Osteocyte (in vitro differentiated cells): ENCODE measurements at places on chromosomes 7 and 10. TPM values are rescaled to one million over a fixed set of nuclear protein-coding genes. Genes with fewer than 3 reads are reported as not detected.

Gene ARMH3
- 27.8 and 28.8 TPM in 2 replicates for total RNA-seq

GRCh38 chr10:58854811-58855210 lies 321.6 kb upstream of the PHYHIPL start:
- H3K36me3 ChIP-seq: peaks cover 2% of the 10 kb centered on the region
- no peak for DNase-seq
- H3K27ac ChIP-seq: peak overlapping the region; percentile 97
- H3K4me1 ChIP-seq: peaks cover 48% of the 10 kb centered on the region
- no peak overlapping the region for H3K4me3 ChIP-seq

DNA sequence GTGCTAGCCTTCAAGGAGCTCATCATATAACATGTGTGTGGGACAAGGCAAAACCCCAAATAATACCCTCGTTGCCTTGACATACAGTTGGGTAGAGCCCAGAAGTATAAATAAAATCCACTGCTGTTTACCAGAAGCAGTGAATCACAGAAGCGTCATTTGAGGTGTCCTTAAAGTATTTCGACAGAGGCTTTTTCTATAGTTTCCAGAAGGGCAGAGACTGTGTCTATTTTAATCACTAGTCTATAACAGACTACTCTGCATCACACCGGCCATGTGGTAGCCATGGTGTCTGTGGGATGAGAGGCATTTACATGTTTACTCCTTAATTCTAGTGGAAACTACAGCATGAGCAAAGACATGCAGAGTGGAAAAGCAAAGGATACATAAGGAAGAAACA lies 131.3 kb downstream of the CTTNBP2 start:
- H3K27me3 ChIP-seq: no peaks in the 10 kb centered on the region
- peaks cover 10% of the 10 kb centered on the region for H3K4me1 ChIP-seq
- DNase-seq: no peak
- H3K36me3 ChIP-seq: no peaks in the 10 kb centered on the region
- no peak overlapping the region for H3K27ac ChIP-seq

DNA sequence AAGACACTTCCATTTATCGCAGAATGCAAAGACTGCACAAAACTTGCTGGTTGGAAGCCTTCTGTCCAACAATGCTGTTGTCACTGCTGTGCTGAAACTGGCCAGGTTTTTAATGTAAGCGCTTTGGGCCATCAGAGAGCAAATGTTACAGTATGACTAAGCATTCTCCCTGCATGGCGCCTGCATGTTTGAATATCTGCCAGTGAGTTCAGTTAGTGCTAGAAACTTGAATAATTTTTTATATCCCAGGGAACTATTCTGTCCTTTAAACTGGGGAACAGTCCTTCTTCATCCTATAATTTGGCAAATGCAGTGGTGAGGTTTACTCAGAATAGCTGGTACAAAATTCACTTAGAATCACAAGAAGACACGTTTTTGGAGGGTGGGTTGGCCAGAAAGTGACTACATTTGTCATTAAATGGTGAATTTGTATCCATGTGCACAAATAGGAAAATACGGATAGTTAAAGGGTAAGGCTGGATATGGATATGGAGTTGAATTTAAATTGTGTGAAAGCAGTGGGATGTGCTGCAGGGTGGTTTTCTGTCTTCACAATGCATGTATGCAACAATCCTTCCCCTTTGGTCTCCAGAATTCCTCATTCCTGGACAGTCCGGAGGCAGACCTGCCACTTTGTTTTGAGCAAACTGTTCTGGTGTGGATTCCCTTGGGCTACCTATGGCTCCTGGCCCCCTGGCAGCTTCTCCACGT lies 1.7 kb downstream of the ABCC2 start:
- H3K4me1 ChIP-seq: peaks cover 64% of the 10 kb centered on the region
- H3K27ac ChIP-seq: peak overlapping the region; percentile 89
- no peak overlapping the region for H3K4me3 ChIP-seq
- H3K27me3 ChIP-seq: no peaks in the 10 kb centered on the region

Gene FAM25C
- total RNA-seq: not detected in 2 replicates

DNA sequence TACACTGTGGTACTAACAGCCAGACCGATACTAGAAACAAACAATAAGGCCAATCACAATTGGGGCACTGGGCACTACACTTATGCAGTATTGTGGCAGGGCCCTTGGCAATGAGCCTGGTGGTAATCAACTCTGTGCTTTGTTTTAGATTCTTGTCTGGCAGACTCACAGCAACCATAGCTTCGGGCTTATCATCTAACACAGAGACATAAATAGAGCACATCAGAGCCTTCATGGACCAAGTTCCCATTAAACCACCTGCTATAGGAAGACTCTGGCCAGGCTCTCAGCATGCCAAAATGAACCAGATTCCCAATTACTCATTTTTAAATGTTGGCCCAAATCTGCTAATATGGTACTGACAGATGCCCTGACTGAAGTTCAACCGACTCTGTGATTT lies 218.6 kb downstream of the DGKI start:
- H3K27ac ChIP-seq: no peak overlapping the region
- no peaks in the 10 kb centered on the region for H3K27me3 ChIP-seq
- H3K36me3 ChIP-seq: no peaks in the 10 kb centered on the region
- peaks cover 4% of the 10 kb centered on the region for H3K4me1 ChIP-seq
- no peak overlapping the region for H3K4me3 ChIP-seq

DNA sequence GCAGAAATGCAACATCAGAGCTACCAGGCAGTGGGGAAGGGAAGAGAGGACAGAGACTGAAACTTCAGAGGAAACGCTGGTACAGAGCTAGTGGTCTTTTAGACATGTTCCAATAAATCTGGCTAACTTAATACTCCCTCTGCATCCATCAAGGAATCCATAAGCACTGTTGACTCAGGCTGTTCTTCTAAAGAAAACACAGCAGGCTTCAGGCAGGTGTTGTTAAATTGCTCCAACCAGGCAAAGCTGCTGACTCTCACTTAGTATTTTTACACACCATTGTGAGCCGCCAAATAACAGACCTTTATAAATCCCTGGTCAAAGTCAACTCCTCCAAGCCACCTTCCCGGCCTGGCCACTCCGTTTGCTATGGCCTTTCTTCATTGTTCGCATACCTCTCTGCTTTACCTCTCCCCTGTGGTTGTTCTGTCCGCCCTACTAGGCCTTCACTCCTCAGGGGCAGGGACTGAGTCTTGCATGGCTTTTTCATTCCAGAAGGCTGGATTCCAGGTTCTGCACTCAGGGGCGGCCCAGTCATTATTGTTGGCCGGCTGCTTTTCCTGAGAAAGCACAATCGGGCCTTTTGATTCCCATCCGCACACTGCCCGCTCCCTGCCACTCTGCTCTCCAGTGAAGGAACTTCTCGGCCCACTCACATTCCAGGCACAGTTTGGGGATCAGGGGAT lies 18.4 kb downstream of the CREB3L2 start:
- no peak for DNase-seq
- H3K4me3 ChIP-seq: no peak overlapping the region
- peaks cover 16% of the 10 kb centered on the region for H3K36me3 ChIP-seq
- no peaks in the 10 kb centered on the region for H3K27me3 ChIP-seq
- H3K27ac ChIP-seq: peak overlapping the region; percentile 67

Gene CPA5
- total RNA-seq: 0.51 TPM in 1 of 2 replicates, not detected in the other

- no peak overlapping the region for H3K4me3 ChIP-seq
- no peak for DNase-seq
- H3K4me1 ChIP-seq: no peaks in the 10 kb centered on the region
- H3K27ac ChIP-seq: no peak overlapping the region
- H3K27me3 ChIP-seq: no peaks in the 10 kb centered on the region
These were observed 40.2 kb downstream of the PDSS1 start for GRCh38 chr10:26737730-26738129.

- no peaks in the 10 kb centered on the region for H3K4me1 ChIP-seq
- no peaks in the 10 kb centered on the region for H3K36me3 ChIP-seq
- DNase-seq: no peak
These were observed 37.1 kb downstream of the GPR26 start for GRCh38 chr10:123703195-123703790.

Gene GNAT3
- total RNA-seq: not detected in 2 replicates

DNA sequence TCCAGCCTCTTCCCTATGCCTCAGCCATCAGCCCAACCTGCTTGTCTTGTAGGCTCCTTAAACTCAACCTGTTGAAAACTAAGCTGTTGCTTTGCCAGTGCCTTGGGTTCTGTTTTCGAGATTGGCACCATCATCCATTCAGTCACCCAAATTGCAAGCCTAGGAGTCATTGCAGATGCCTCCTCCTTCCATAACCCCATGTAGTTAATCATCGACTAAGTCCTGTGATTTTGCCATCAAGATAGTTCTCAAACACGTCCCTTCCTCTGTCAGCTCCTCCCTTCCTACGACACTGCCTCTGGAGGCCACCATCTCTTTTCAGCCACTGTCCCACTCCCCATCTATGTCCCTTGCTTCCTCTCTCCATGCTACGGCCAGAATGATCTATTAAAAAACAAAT lies 168.1 kb downstream of the RAB11FIP2 start:
- no peak for DNase-seq
- H3K4me3 ChIP-seq: no peak overlapping the region
- no peaks in the 10 kb centered on the region for H3K4me1 ChIP-seq
- no peaks in the 10 kb centered on the region for H3K27me3 ChIP-seq

DNA sequence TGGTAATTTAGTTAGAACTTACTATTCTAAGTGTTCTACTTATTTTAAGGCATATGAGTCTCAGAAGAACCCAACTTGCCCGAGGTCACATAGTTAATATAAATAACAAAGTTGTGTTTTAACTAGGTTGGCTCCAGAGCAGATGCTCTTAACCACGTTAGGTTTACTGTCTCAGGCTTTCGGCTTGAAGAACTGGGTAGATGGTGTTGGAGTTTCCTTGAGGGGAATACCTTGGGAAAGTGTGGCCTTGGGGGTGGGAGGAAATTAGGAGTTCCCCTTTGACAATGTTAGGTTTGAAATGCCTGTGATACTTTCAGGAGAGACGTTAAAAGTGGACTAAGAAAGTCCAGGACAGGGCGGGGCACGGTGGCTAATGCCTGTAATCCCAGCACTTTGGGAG lies 9.6 kb downstream of the ZNF398 start:
- peaks cover 26% of the 10 kb centered on the region for H3K36me3 ChIP-seq
- no peak overlapping the region for H3K4me3 ChIP-seq
- H3K27me3 ChIP-seq: no peaks in the 10 kb centered on the region
- DNase-seq: no peak
- H3K4me1 ChIP-seq: peaks cover 5% of the 10 kb centered on the region

DNA sequence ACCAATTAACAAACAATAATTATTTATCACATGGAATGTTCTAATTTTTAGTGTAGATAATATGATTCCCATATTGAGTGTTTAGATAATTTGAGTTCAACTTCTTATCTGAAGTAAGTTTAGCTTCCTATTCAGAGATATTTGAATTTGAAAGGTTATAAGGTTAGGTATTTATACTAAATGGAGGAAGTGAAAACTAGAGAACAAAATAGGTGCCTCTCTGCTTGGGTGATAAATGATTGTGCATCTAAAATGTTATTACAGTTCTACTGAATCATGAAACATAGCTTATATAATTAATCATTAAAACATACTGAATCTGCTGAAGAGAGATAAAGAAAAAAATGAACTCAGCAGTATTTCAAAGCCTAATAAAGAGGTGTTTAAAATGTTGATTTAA lies 1174.3 kb downstream of the XPNPEP1 start:
- DNase-seq: no peak
- H3K36me3 ChIP-seq: no peaks in the 10 kb centered on the region
- H3K4me3 ChIP-seq: no peak overlapping the region
- no peaks in the 10 kb centered on the region for H3K27me3 ChIP-seq

DNA sequence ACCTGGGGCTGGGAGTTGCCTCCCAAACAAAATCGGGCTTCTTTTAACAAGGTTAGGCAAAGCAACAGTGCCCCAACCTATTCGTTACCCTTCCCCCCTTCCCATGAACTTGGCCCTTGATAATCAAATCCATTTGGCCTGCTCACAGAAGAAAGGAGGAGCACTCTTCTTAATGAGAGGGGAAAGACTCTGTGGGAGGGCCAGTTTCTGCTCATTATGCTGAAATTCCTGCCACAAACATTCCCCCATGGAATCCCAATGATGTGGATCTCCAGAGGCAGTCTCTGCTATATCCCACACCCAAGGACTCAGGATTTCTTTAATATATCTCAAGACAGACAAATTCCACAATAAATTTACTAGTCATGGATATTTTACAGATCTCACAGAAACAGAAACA lies 43.0 kb downstream of the LSM5 start:
- H3K4me1 ChIP-seq: no peaks in the 10 kb centered on the region
- peaks cover 18% of the 10 kb centered on the region for H3K27me3 ChIP-seq
- H3K36me3 ChIP-seq: no peaks in the 10 kb centered on the region
- H3K4me3 ChIP-seq: no peak overlapping the region

GRCh38 chr7:145327646-145328045 lies 491.8 kb upstream of the TPK1 start:
- no peaks in the 10 kb centered on the region for H3K36me3 ChIP-seq
- H3K4me3 ChIP-seq: no peak overlapping the region
- no peaks in the 10 kb centered on the region for H3K4me1 ChIP-seq
- no peaks in the 10 kb centered on the region for H3K27me3 ChIP-seq
- DNase-seq: no peak

DNA sequence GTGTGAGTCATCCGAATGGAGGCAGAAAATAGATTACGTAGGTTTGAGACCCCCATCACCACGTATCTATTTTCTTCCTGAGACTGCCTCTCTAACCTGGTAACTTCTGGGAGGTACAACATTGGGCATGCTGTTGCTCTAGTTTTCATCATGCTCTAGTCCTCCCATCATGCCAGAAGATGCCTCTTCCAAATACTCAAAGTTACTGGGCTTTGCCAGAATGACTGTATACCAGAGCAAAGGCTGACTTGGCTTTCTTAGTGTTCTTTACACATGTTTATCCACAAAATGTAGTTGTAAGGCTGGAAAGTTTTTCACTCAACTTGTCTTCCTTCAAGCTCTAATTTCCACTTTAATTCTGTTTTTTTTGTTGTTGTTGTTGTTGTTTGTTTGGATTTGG lies 370.5 kb downstream of the MDFIC start:
- H3K4me3 ChIP-seq: no peak overlapping the region
- H3K4me1 ChIP-seq: peaks cover 12% of the 10 kb centered on the region
- no peak overlapping the region for H3K27ac ChIP-seq
- DNase-seq: no peak
- no peaks in the 10 kb centered on the region for H3K27me3 ChIP-seq
- H3K36me3 ChIP-seq: no peaks in the 10 kb centered on the region

- no peak overlapping the region for H3K27ac ChIP-seq
- peaks cover 3% of the 10 kb centered on the region for H3K36me3 ChIP-seq
These were observed 7.4 kb downstream of the INPP5A start for GRCh38 chr10:132544744-132545658.

DNA sequence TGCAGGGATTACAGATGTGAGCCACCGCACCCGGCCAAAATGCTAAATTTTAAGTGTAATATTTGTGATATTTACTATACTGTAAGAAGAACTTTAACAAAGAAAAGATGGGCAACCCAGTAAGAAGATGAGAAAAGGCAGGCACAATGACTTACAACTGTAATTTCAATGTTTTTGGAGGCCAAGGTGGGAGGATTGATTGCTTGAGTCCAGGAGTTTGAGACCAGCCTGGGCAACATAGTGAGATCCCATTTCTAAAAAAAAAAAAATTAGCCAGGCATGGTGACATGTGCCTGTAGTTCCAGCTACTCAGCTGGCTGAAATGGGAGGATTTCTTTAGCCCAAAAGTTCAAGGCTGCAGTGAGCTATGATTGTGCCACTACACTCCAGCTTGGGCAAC lies 11.7 kb upstream of the GATAD1 start:
- no peaks in the 10 kb centered on the region for H3K4me1 ChIP-seq
- DNase-seq: no peak
- peaks cover 36% of the 10 kb centered on the region for H3K27me3 ChIP-seq
- H3K27ac ChIP-seq: no peak overlapping the region
- H3K4me3 ChIP-seq: no peak overlapping the region

- no peak for DNase-seq
- H3K4me1 ChIP-seq: no peaks in the 10 kb centered on the region
- H3K4me3 ChIP-seq: no peak overlapping the region
- no peak overlapping the region for H3K27ac ChIP-seq
These were observed 59.9 kb upstream of the KAT6B start for GRCh38 chr10:74766501-74766900.
